NB4 (cell line): ENCODE measurements at places on chromosomes 12 and 14.

DNA sequence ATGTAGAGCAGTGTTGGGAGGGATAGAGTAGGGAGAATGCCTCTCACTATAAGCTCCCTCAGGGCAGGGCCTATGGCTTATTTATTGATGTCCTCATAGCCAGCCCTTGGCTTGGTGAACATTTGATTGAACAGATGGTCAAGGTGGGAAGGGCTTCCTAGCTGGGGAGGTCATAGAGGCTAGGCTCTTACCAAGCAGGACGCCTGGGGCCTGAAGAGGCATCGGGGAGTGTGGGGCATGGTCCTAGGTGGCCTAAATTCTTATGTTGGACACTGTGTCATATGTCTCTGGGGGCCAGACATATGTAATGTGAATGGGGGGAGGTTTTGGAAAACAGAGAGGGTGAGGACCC, 17.9 kb upstream of the KRT86 start:
- DNase-seq, result no peak

DNA sequence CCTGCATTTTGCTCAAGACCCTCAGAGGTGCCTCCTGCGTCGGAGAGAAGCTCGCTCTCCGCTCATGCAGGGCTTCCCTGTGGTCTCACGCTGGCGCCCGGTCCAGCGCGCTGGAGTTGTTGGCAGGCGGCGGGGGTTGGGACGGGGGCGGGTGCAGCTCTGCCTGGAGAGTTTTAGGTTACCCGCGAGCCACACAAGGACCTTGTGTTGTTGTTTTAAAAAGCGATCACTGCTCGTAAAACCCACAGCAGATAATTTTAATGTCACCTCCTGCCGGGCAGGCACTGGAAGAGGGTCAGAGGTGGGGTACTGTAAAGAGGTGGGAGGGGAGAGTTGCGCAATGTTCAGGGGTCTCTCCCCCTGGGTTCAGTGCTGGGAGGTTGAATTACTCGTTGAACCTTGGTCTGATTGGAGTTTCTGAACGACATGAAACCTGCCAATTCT, 850 bp downstream of the SMOC1 start:
- DNase-seq, result no peak

DNA sequence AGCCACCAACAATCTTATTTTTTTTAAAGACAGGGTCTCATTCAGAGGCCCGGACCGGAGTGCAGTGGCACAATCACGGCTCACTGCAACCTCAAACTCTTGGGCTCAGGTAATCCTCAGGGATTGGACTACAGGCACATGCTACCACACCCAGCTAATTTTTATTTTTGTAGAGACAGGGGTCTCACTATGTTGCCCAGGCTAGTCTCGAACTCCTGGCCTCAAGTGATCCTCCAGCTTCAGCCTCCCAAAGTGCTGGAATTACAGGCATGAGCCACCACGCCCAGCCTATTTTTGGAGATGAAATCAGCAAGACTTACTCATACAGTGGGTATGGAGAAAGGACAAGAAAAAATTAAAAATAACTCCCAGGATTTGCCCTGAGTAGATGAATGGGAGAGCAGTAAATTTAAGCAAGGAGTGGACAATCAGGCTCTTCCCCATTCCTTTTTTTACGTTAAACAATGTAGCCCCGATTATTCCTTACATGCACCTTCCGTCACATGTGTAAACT, 13.2 kb downstream of the FMNL3 start:
- no peak for DNase-seq

GRCh38 chr12:47206450-47207339, 126.9 kb upstream of the AMIGO2 start:
- no peak for DNase-seq

DNA sequence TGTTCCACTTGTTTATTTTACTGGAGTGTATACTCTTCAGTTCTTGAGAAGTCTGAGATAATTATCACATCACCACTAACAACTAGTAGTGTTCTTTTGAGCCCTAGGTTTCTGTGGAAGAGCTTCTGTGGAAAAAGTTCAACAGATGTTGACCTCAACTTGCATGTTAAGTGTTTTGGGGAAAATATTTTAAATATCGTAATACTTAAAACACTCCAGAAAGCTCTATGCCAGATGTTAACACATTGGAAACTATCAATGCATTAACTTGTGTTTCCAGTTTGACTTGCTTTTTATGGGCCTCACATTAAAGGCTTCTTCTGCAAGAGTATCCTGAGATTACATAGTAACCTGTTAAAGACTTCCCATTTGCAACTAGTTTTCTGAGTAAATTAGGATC, 173.1 kb downstream of the DUSP6 start:
- no peak for DNase-seq

GRCh38 chr12:110100315-110100970, 23.7 kb upstream of the IFT81 start:
- peak; percentile 96 for DNase-seq

DNA sequence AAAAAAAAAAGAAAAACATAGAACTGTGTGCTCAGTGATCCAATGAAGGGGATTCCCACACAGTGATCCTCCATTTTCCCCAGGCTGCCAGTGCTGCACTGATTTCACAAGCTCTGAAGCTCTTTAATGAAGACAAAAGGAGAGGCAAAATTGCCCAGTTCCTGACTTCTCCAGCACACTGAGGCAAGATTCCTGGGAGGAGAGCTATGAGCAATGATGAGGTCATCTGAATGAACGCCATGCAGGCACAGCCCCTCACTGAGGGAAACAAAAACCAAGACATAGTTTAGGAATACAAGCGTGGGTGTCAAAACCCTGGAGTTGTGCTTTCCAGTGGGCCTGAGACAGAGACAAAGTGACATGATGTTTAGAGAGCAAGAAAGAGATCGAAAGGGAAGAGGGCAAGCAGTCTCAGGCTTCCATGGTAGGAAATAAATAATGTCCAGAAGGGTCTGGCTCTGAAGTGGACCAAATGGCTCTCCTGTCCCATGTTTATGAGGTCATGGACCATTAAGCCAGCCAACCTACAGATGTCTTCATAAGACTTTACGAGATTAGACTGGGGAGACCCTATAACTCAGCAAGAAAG, 40.9 kb upstream of the SMUG1 start:
- no peak for DNase-seq

- peak; percentile 60 for DNase-seq
Measured at GRCh38 chr12:9732921-9733461, at the start of gene CLECL1. CLECL1 (minus strand) TSS chr12:9733097.

DNA sequence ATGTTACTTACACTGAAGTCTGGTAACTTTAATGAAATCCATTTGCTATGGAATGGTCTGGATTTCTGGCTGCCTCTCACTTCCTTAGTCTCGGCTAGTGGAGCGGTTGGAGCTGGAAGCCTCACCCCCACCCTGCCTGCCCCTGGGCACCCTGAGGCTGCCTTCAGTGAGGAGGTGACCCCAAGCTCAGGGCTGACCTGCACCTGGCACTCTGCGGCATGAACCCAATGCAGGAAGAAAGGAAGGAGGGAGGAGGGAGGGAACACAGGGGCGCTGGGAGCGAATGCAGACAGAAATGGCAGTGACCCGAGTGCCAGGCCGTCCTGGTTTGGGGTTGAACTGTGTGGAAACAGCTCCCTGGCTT, 353.1 kb downstream of the TMEM121 start:
- no peak for DNase-seq

- DNase-seq, result no peak
Measured at GRCh38 chr14:37037636-37038387, 134.6 kb downstream of the SLC25A21 start.

DNA sequence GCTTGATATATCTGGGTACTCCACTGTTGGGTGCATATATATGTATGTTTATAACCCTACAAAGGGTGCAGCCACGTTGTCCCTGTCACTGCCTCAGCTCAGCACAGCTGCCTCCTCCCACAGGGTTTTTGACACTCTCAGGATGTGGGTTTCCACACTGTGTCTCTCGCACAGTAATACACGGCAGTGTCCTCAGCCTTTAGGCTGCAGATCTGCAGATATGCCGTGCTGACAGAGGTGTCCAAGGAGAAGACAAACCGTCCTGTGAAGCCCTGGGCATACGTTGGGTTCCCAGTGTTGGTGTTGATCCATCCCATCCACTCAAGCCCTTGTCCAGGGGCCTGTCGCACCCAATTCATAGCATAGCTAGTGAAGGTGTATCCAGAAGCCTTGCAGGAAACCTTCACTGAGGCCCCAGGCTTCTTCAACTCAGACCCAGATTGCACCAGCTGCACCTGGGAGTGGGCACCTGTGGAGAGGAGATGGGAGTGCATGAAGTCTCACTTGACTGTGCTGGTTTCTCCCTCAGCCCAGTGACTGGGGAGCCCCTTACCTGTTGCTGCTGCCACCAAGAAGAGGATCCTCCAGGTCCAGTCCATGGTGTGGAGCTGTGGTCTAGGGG, 498.7 kb downstream of the TMEM121 start:
- DNase-seq, result no peak

- DNase-seq, result no peak
Measured at GRCh38 chr12:52693261-52693660, 10.1 kb downstream of the KRT77 start.

GRCh38 chr12:10771132-10771733, 31.2 kb downstream of the TAS2R7 start:
- peak; percentile 46 for DNase-seq

DNA sequence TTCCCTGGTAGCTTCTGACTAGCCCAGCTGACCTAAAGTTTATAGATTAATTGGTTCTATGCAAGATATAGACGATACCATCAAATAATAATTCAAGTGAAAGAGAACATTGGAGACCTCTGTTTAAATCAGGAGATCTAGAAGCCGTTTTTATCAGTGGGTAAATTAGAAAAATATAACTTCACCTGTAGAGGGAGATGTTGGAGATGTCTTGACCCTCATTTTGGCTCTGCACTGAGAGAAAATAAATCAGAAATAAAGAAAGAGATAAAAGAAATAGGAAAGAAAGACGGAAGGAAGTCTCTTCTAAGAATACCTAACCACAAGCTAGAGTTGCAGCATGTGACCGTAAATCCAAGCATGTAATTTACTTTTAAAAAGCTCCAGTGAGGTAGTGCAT, 684.5 kb downstream of the C12orf50 start:
- no peak for DNase-seq

DNA sequence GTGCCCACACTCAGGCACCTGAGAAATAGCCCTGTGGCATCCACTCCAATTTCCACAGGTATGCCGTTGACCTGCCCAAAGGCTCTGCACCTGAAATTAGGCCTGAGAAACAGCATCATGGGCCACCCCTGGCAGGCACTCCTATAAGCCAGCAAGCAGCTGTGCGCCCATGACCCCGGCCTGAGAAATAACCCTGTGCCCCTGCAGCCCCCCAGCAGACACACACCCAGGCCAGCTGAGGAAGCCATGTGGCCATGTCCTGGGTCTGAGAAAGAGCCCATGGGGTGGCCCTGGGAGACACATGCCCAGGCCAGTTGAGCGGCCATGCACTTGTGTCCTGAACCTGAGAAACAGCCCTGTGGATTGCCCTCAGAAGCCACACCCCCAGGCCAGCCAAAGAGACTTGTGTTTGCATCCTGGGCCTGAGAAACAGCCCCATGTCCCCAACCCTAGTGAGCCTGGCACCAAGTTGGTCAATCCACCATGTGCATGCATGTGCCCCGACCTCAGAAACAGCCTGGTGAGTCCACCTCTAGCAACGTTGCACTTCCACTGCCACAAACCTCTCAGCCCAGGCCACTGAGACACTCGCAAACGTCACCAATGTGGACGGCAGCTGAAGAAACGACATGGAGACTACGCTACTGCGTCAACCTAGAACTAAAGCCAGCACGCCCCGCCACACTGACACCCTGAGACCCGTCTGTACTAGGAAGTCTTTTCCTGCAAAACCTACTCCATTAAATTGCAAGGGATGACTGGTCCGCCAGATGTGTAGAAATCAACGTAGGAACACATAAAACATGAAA, 411.9 kb downstream of the TMEM121 start:
- DNase-seq, result no peak

DNA sequence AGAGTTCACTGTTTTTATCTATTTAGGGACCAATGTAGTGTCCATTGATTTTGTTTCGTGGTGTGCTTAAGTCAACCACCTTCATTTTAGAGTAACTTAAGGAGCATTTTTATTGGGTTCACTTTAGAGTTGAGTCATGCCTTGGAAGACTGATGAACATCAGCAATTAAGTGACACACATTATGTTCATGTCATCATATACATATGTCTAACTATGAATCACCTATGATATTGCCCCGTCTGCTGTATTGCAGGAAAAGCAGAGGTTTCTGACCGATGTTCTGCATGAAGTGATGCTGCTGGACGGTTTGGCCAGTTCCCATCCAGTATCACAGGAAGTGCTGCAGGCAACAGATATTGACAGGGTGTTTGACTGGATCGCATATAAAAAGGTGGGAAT, 227.1 kb downstream of the TRHDE start:
- no peak for DNase-seq

DNA sequence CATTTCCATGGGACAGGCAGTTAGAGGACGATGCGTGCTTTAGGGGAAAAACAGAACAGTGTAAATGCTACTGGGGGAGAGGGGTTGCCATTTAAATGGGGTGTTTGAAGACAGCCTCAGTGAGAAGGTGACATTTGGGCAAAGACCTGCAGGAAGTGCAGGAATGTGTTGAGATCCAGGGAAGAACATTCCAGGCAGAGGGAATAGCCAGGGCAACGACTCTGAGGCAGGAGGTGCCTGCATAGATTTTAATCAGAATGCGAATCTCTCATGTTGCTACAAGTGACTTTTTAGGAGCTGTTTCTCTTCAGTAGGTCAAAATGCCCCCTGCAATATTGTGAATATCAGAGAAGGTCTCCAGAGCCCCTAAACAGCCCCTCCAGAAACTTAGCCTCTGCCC, 7.6 kb upstream of the SCARB1 start:
- DNase-seq, result no peak

- DNase-seq, result no peak
Measured at GRCh38 chr12:87768501-87769287, 260.5 kb downstream of the C12orf50 start.

DNA sequence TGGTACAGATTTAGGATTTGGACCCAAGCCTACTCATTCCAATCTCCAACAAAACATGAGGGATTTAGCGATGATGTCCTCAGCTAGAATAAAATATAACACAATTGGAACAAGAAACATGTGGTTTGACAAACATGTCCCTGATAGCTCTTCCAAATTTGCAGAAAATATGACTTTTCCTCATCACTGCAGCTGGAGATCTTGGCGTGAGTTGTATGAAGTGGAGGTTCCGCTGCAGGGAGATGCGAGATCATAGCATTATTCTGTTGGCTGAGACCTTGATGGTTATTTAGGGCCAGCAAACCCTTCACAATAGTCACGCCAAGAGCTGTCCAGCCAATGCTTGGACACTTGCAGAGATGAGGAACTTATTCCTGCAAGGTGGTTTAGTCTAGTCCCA, 413.4 kb upstream of the TBX3 start:
- DNase-seq, result no peak

- DNase-seq, result peak; percentile 77
Measured at GRCh38 chr12:27305673-27306456, 26.8 kb upstream of the BMAL2 start.

GRCh38 chr14:91264151-91265150, 19.9 kb upstream of the GPR68 start:
- DNase-seq, result no peak

GRCh38 chr14:36835128-36835527, 173.5 kb downstream of the PAX9 start:
- DNase-seq, result peak; percentile 62

DNA sequence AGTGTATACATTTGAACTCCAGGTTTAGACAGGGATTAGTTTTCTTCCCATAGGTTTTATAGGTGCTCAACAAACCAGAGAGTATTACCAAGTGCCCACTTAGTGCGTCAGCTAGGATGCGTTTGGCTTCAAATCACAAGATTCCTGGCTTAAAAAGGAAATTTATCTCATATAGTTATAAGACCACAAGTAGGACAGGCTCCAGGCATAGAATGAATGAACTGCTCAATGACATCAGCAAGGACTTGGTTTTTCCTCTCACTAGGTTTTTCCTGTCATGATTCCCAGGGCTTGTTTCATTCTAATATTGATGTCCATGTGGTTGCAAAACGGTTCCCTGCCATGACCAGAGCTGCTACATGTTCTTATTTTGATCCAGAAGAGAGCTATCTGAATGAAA, 6.1 kb upstream of the IRAK3 start:
- no peak for DNase-seq
